CD4-positive, alpha-beta T cell treated with Interleukin-2 at 100 ng/mL for 4 hours (primary cell): ENCODE measurements at places on chromosomes 12 and 14.

DNA sequence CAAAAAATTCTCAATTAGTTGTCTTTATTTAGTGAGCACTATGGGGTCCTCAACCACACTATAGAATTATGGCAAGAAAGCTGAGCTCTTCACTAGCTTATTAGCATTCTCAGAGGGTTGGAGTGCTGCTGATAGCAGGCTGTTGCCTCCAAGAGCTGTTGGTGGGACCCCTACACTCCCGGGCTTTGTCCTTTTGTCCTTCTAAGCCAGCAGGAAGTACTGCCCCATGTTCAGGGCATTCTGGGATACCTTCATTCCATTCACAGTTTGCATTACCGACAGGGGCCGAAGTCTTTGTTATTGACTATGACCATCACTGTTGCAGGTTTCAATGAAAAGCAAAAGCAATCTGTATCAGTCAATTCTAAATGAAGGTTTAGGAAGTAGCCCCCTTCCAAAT is 89.5 kb upstream of the OTX2 start:
- no peak for DNase-seq

DNA sequence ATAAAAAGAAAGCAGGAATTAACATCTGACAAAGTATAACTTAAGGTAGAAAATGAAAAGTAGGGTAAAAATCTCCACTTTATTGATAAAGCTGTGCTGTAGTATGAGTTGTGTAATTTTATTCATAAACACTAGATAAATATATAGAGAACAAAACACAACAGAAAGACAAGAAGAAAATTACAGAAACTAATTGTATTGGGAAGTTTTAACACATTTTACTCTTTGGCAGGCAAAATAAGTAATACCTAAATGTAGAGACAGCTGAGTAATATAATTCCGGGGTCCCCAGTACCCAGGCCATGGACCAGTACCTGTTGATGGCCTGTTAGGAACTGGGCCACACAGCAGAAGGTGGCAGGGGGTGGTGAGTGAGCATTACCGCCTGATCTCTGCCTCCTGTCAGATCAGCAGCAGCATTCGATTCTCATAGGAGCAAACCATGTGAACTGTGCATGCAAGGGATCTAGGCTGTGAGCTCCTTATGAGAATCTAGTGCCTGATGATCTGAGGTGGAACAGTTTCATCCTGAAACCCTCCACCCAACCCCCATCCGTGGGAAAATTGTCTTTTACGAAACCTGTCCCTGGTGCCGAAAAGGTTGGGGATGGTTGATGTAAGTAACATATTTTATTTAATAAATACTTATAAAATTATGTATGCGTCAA is 84.4 kb upstream of the ETV6 start:
- DNase-seq, result no peak

DNA sequence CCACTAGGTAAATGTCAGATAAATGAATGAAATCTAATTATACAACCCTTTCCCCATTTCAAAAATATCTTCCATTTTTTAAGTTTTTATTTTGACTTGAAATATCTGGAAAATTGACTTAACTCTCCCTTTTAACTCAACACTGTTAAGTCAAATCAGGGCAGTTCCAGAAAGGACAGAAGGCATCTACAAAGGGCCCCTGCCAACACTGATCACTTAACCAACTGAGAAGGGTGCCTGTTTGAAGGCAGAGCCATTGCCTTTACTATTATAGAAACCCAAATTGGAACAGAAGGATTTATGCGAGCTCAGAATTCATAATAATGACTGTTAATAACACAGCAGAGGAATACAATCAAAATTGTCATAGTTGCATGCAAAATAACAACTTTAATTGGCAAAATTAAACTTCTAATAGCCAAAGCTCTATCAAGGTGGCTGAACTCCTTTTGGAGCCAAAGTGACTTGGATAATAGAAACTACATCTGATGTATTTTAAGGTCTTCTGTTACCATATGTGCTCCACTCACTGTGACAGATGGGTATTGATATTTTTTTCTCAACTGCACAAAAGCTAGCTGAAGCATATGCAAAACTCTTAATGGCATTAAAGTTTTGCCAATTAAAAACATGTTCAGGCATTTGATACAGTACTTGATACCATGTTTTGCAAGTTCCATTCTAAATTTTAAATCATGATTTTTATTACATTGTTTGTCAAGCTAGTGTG is 383.8 kb downstream of the NOVA1 start:
- no peak for DNase-seq

DNA sequence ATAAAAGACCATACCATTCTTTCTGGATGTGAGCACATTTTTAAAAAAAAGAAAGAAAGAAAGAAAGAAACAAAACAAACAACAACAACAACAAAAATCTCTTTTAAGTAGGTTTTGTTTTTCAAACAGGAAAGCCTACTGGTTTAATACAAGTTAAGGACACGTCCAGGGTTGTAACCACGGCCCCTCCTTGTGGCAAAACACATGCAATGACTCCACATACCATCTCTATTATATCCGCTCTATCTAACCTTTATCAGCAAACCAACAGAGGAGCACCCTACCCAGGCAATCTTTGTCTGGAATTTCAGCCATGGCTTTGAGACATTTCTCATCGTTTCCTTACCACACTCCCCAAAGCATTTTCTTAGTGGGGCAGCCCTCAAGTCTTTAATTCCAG is 360.5 kb upstream of the TMPO start:
- no peak for DNase-seq

DNA sequence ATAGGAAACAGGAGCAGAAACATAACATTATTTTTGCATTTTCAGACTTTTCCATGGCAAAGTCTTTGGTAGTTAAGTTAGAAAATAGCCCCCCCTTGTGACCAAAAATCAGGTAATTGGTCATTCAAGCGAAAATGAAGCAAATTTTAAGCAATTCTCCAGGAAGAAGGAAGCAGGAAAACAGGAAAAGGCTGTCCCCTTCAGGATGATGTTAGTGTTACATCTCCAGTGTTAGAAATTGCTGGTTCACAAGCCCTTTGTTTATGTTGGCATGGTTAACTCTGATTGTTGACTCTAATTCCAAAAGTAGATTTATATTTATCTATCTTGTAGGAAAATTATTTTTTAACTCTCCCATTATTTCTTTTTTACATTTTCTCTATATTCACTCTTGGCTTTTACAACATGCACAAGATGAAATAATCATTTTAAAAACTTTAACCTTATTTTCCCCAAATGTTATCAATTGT is 18.8 kb upstream of the GAS2L3 start:
- peak; percentile 21 for DNase-seq

- DNase-seq, result no peak
Observed at GRCh38 chr12:108173160-108173559, 44.1 kb downstream of the WSCD2 start.

- DNase-seq, result no peak
Observed at GRCh38 chr12:67986632-67987031, 2.6 kb upstream of the IFNG-AS1 start.

GRCh38 chr14:74934476-74935359 is 11.7 kb upstream of the RPS6KL1 start:
- DNase-seq, result no peak

DNA sequence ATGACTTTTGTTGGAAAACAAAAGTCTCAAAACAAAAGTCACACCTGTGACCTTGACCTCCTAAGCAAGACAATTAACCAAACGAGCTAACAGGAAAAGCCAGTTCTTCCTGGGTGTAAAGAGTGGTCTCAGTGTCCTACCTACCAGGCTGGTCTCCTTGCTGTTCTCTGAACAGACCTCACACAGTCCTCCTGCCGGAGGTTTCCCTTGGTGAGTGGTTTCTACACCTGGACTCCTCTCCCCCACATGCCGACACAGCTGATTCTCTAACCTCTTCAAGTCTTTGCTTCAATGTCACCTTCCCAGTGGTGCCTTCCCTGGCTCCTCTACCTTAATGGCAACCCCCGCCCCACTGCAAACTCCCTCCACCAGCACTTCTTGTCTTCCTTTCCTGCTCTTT is 238.6 kb downstream of the ZFP36L1 start:
- DNase-seq, result no peak

- DNase-seq, result peak; percentile 88
Observed at GRCh38 chr14:101707068-101707842, 54.3 kb upstream of the PPP2R5C start.

GRCh38 chr14:79468486-79468885 is 742.8 kb downstream of the DIO2 start:
- DNase-seq, result no peak

DNA sequence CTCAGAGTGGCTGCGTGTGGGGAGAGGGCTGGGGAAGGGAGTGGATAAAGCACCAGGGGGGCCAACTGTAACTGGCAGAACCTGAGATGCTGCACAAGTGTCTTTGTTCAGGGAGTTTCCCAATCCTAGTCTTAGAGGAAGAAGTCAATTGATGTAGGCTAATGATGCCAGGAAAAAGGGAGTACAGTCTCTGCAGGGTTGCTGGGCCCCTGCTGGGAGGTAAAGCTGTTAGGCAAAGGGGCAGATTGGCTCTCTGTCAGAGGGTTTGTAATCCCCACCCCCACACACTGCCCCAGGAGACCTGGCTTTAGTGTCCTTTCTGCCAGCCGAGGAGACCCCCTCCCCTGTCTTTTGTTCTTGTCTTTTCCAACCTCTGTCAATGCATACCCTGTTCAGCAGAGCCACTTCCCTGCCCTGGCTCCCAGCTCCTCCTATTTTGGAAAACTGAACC is 178.4 kb downstream of the KCNA5 start:
- no peak for DNase-seq

GRCh38 chr12:26869908-26870459 is 37.0 kb upstream of the ITPR2 start:
- no peak for DNase-seq
